ENCODE measurements at places on chromosomes 5 and 9.

DNA sequence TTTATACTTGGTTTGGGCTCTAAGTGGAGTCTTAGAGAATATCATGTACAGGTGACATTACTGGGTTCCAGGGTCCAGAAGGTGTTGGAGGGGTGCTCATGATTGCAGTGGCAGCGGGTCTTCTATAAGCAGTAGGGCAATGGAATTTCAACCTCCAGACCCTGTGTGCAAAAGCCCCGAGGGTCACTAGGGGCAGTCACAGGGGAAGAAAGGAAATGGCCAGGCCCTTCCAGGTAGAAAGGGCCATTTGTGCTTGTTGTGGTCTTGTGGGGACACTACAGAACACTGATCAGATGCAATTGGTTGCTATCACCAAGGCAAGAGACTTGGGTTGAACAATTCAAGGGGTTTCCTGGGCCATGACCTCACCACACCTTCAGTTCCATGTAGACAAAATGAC, 283.4 kb downstream of the GADD45G start:
- DNase-seq, result no peak

GRCh38 chr9:22279636-22280035, 167.0 kb upstream of the DMRTA1 start:
- no peak for DNase-seq

DNA sequence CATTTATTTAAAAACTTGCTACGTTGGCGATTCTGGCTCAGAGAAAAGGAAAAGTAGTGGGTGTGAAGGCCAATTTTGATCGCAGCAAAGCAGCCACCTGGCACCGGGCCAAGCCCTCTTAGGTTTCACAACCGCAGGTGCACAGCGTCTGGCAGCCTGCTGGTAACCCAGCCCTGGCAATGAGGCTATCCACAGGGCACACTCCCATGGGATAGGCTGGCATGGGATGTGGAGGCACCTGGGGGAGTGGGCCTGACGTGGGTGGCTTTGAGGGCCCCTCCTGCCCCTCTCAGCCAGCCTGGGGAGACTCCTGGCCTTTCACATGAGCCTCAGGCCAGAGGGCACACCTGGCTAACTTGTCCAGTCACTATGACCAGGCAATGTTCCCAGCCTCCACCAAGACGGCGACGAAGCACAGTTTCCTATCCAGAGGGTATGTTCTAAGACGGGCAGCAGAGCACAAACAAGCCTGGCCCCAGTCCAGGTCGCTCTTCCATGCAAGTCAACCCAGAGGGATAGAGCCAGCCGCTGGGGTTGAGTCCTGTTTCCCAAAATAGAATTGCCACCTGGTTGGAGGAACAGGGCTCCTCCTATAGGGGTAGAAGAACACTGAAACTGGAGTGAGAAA, 19.0 kb downstream of the CMBL start:
- peak; percentile 66 for DNase-seq

- DNase-seq, result no peak
Measured at GRCh38 chr9:69143291-69143690, 30.8 kb upstream of the TJP2 start.

DNA sequence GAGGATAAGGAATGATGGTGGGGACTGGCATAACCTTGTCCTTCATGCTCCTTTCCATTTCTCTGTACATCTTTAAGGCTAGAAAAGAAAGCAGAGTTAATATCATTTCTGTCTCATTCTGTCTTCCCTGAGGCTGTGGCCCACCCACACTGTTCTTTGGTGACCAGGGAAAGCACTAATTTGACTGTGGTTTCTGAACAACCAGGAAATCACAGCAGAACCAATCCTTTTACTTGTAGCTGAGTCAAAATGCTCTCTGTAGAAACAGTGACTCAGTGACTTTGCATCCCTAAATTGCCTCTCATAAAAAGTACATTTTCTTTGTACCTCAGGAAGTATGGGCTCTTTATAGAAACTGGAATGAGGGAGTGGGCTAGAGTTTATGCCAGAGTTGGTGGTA, 28.1 kb downstream of the IL33 start:
- DNase-seq, result no peak

GRCh38 chr9:27303219-27303618, 6.3 kb upstream of the EQTN start:
- no peak for DNase-seq

- DNase-seq, result no peak
Measured at GRCh38 chr9:122827761-122828093, 661 bp downstream of the PDCL start.

GRCh38 chr9:88523056-88523455, 11.9 kb upstream of the NXNL2 start:
- no peak for DNase-seq

DNA sequence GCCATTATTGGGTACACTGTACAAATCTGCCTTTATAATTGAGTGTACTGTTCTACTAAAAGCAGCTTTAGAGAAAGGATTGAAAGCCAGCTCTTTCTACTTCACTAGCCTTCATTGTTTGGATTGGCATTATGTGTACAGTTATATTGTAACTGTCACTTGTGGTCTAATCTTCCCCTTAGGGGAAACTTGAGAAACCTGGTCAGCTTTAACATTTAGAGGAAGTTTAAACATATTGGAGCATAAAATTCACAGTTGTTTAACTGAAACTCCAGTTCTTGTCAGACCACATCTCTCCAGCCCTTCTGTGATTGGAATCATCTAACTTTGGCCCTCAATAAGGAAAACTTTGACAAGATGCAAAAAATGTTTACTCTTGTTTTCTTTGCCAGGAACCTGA, 24.6 kb downstream of the PIK3R1 start:
- no peak for DNase-seq

DNA sequence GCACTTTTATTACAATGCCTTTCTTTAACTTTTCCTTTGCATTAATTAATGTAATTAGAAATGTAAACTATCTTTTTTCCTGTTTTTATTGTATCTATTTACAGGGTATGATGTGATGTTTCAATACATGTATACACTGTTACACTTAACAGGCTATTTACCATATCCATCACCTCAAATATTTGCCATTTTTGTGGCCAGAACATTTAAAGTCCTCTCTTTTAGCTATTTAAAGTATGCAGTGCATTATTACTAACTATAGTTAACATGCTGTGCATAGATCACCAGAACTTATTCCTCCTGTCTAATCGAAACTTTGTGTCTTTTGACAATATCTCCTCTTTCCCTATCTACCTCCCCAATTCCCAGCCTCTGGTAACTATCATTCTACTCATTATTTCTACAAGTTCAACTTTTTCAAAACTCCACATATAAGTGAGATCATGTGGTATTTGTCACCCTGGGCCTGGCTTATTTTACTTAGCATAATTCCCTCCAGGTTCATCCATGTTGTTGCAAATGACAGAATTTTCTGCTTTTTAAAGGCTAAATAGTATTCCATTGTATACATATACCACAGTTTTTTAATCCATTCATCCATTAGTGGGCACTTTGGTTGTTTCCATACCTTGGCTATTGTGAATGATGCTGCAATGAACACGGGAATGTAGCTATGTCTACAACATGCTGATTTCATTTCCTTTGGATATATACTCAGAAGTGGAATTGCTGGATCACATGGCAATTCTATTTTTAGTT, 32.8 kb downstream of the OR2K2 start:
- DNase-seq, result no peak

- no peak for DNase-seq
Measured at GRCh38 chr5:32089146-32090000, 84.7 kb downstream of the GOLPH3 start.

DNA sequence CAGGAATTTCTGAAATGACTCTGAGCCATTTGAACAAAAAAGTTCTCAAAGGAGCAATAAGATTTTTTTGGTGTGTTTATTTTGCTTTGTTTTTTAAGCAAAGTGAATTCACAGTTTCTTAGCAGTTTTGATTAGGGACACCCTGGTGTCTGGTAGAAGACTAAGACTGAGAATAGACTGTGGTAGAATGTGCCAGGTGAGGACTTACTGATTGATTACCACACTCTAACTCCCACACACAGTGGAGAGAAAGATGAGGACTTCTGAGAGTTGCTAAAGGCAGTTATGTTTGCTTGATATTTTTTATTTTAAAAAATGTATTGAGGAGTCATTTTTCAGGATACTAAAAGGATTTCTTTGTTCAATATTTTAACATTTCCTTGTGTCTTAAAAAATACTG, 175.1 kb downstream of the CD180 start:
- no peak for DNase-seq

GRCh38 chr5:96048763-96049162, 87.1 kb upstream of the ELL2 start:
- DNase-seq, result peak; percentile 1

- DNase-seq, result peak; percentile 74
Measured at GRCh38 chr5:112757468-112758208, 20.0 kb downstream of the APC start.

GRCh38 chr9:11537566-11537965, 924.8 kb upstream of the PTPRD start:
- DNase-seq, result no peak

DNA sequence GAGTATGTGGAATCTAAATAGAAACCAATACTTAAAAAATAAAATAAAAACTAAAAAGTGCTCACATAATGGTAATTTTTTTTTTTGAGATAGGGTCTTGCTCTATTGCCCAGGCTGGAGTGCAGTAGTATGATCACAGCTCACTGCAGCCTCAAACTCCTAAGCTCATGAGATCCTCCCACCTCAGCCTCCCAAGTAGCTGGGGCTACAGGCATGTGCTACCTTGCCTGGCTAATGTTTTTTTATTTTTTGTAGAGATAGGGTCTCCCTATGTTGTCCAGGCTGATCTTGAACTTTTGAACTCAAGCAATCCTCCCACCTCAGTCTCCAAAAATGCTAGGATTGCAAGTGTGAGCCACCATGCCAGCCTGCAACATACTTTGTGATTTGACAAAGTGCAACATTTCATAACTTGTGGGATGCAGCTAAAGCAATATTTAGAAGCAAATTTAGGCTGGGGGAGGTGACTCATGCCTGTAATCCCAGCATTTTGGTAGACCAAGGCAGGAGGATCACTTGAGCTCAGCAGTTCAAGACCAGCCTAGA, 18.4 kb downstream of the AP3B1 start:
- DNase-seq, result no peak

DNA sequence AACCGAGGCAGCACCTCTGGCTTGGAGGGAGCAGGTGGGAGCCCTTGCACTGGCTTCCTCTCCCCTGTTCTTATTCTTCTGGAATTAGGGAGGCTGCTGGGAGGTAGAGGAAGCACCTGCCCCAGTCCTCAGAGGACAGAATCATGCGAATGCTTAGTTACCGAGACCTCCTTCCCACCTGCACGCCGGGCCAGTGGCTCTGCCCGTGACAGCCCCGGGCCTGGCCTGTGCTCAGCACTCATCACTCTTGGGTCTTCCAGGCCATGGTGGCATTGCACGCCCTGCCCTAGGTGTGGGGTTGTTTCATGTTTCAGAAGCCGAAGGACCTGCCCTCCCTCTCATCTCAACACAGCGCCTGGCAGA, 45.3 kb upstream of the NKD2 start:
- no peak for DNase-seq

DNA sequence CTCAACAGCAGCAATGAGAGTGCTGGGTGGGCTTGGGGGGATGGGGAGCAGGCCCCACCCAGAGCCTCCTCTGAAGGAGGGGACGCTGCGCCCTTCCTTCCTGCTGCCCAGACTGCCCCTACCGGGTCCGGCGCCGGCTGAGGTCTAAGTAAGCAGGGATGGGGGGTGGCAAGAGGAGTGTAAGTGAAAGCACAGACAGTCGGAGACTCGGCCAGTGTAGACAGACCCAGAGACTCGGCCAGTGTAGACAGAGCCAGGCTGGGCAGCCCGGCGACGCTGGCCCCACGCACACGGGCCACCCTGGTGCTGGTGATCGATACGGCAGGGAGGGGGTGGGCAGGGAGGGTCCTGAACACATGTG, 7.4 kb upstream of the ENTPD8 start:
- DNase-seq, result no peak

GRCh38 chr5:65809817-65810531, 88.0 kb downstream of the NLN start:
- DNase-seq, result no peak

DNA sequence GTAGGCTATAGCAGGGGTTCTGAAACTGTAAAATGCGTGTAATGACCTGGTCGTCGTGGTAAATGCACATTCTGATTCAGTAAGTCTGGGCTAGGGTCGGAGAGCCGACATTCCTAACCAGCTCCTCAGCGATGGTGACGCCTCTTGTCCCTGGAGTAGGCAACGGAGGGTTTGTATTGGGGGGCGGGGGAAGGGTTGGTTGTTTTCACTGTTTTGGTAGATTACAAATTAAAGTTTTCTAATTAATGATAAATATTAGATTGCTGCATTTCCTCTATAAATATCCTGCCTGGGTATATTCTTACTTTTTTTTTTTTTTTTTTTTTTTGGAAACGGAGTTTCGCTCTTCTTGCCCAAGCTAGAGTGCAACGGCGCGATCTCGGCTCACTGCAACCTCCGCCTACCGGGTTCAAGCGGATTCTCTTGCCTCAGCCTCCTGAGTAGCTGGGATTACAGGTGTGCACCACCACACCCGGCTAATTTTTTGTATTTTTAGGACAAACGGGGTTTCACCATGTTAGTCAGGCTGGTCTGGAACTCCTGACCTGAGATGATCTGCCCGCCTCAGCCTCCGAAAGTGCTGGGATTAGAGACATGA, 566 bp upstream of the ALDH7A1 start:
- DNase-seq, result no peak

- no peak for DNase-seq
Measured at GRCh38 chr5:761854-762710, 22.4 kb downstream of the ZDHHC11B start.

DNA sequence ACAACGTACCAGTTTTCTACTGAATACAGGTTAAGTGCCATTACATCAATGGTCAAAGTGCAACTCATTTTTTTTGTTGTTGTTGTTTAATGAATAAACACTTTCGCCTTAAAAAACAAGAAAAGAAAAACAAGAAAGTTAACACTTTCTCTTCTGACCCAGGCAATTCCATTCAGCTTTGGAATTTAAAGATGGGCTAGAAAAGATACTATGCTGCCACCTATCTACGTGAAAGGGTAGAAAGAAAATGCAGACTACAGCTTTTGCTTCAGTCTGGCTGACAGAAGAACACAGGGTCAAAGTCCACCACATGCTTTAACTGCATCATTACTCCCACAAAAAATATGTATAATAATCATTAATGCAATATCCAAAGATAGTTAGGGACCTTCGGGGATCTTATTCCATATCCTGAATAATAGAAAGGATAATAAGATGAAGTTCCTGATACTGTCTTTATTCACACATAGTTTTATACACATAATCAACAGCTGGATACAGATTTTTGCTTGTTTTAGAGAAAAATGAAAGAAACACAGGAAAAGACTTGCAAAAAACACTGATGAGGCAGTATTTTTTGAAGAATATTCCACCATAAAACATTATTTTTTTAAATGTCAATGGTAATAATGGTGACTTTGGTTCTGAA, 40.4 kb downstream of the ZDHHC21 start:
- peak; percentile 46 for DNase-seq

DNA sequence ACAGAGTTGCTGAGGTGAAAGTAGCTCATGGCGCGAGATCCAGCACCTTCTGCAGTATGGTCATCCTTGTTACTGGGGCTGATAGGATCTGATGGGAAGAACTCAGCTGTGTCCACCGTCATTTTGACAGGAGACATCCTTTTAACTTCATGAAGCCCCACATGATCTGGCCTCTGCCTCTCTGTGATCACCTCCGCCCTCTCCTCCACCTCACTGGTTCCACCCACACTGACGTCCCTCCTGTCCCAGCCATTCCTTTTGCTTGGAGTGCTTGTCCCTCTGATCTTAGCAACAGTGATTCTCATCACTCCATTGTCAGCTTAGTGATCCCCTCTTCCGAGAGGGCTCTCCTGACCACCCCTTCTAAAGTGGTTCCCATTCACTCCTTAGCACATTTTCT, 25.8 kb downstream of the NEUROG1 start:
- no peak for DNase-seq

- DNase-seq, result no peak
Measured at GRCh38 chr5:9499498-9499876, 46.4 kb downstream of the SEMA5A start.

GRCh38 chr9:100441911-100442361, 15.0 kb downstream of the MSANTD3 start:
- no peak for DNase-seq
